Activated effector memory CD4-positive, alpha-beta T cell treated with Interleukin-2 at 50 U/mL for 16 hours (primary cell): ENCODE measurements at places on chromosomes 11 and 22.
A peak's percentile ranks its signal among the peaks of the same experiment; 100 is the strongest.

GRCh38 chr11:77455740-77456139 is 18.2 kb downstream of the PAK1 start:
- no peak for DNase-seq

GRCh38 chr11:63535734-63536133 is 874 bp upstream of the PLAAT4 start:
- DNase-seq = peak; percentile 15

GRCh38 chr22:37174964-37175363 is 13.1 kb downstream of the C1QTNF6 start:
- DNase-seq = no peak

- DNase-seq = no peak
Measured at GRCh38 chr22:23718371-23719165, 27.8 kb downstream of the RGL4 start.

GRCh38 chr22:44361391-44362126 is 48.8 kb upstream of the SHISAL1 start:
- DNase-seq = no peak

DNA sequence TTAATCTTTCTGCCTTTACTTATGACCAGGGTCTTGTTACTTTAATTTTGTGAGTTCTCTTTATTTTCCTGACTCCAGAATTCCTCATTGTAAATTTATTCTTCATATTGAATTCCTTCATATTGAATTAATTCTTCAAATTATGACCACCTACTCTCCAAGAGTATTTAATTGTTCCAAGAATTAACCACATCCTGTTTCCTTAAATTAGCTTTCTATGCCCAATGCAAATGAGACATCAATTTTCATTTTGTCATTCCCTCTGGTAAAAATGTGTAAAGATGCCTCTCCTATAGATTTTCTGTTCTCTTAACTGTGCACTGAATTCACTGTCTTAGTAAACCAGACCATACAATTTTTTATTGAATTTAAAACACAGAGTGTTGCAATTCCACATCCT is 211.2 kb upstream of the GRIA4 start:
- no peak for DNase-seq

GRCh38 chr22:36048911-36049677 is 20.5 kb upstream of the RBFOX2 start:
- no peak for DNase-seq

DNA sequence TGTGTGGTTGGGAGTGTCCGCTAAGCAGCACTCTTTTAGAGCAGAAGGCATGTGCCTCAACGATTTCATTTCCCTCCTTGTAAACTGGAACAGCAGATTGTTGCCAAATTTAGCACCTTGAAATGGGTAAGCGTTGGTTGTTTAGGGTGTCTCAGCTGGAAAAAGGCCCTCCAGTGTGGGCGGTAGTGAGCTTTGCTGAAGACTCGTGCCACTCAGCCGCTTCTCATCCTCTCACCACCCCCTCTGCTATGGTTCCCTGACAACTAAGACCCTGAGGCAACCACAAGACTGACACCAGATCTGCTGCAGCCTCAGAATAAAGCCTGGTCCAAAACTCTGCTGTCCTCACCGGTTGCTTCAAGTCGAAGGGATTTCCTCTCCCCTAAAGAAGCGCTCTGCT is 9.9 kb upstream of the FERMT3 start:
- DNase-seq = no peak

DNA sequence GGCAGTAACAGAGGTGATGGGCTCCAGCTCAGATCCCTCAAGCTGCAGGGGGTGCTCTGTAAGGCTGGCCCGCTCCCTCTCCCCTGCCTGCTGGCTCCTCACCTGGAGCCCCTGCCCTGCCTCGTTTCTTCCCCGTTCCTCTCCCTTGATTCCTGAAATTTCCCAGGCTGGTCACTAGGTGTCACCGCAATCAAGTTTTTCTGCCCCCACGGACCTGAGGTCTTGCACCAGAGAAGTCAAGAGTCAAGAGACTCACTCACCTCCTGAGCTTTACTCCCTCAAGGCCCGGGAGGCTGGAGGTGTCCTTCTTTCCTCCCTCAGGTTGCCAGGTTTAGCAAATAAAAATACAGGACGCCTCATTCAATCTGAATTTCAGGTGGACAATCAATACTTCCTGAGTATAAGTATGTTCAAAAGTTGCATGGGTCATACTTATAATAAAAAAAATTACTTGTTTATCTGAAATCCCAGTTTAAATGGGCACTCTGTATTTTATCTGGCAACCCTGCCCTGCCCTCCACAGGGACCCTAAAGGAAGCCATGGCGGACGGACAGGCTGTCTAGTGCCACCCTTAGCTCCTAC is 69.2 kb downstream of the SCUBE1 start:
- DNase-seq = peak; percentile 17

- DNase-seq = no peak
Measured at GRCh38 chr11:59008947-59009346, 69.7 kb downstream of the GLYATL1 start.

GRCh38 chr11:115963156-115963555 is 458.9 kb upstream of the CADM1 start:
- no peak for DNase-seq

GRCh38 chr11:48108231-48109045 is 108.2 kb upstream of the OR4B1 start:
- DNase-seq = no peak

- DNase-seq = no peak
Measured at GRCh38 chr11:46949297-46949696, 12.7 kb downstream of the CSTPP1 start.

- no peak for DNase-seq
Measured at GRCh38 chr22:43313244-43313889, 29.8 kb downstream of the SCUBE1 start.

DNA sequence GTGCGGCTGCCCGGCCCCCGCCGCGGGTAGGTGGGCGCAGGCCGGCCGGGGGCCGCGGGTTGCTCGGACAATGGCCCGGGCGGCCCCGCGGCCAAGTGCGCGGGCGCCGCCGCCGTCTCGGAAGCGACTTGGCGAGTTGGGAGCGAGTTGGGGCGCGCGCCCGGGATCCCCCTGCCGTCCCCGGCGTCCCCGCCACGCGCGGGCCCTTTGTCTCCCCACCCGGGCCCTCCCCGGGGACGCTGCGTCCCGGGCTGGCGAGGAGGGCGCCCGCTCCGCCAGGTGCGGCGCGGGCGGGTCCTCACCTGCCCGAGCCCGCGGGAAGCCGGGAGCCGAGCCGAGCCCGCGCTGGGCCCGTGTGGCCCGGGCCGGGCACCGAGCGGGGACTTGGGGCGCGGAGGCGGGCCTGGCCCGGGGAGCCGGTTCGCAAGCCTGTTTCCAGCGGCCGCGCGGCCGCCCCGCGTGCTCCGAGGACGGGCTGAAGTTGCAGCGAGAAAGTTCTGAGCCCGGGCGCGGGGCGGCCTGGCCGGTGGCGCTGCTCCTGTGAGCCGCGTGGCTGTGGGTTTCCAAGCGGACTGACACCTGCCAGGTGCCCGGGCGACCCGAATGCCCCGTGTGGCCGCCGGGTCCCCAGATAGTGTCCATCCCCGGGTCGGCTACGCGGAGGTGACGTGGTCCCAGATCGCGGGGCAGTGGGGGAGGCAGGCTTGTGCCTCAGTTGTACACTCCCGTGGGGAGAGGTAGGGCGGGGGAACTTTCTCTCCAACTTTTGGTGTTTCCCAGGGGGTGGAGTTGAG is 586 bp downstream of the LRP5 start:
- DNase-seq = no peak

- peak; percentile 32 for DNase-seq
Measured at GRCh38 chr11:46237248-46238077, 40.0 kb upstream of the CREB3L1 start.

GRCh38 chr11:9493492-9493891 is 32.7 kb downstream of the ZNF143 start:
- no peak for DNase-seq

GRCh38 chr11:115503886-115504275 is 334 bp downstream of the CADM1 start:
- no peak for DNase-seq

- DNase-seq = no peak
Measured at GRCh38 chr11:63713766-63714165, 32.5 kb downstream of the RTN3 start.

- no peak for DNase-seq
Measured at GRCh38 chr11:94308024-94308423, 3.6 kb downstream of the IZUMO1R start.

DNA sequence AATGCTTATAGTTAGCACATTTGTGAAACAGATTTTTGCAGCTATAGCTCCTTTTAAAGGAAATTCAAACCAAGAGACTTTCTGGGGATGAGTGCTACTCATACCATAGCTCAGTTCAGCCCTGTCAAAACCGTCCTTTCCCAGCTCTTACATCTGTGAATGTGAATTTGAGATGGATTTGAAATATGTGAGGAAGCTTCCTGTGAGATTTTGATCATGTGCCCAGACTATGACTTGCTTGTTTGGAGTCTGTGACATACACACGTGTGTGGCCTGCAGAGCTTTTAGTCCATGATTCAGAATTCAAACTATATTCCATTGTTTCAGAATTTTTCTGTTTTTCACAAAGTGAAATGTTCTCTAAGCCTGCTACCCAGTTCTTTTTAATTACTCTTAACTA is 4.4 kb upstream of the MMP1 start:
- DNase-seq = no peak

- no peak for DNase-seq
Measured at GRCh38 chr11:109604481-109605400, 182.8 kb downstream of the C11orf87 start.
